ENCODE measurements at places on chromosomes 7 and 10.

GRCh38 chr7:122864016-122864415 is 22.2 kb downstream of the CADPS2 start:
- DNase-seq: no peak

GRCh38 chr10:82234173-82234572 is 359.2 kb downstream of the NRG3 start:
- no peak for DNase-seq

GRCh38 chr10:71659737-71660136 is 59.8 kb downstream of the C10orf105 start:
- no peak for DNase-seq

DNA sequence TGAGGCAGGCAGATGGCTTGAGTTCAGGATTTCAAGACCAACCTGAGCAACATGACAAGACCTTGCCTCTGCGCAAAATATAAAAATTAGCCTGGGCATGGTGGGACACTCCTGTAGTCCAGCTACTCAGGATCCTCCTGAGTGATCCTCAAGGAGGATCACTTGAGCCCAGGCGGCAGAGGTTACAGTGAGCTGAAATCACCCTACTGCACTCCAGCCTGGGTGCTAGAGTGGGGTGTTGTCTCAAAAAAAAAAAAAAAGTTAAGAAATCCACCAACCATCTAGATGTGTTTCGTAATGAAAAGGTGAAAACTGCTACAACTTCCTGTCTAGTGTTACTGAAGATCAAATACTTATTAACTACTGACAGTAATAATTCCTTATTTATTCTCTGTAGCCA is 8.1 kb downstream of the GLCCI1 start:
- DNase-seq: no peak

DNA sequence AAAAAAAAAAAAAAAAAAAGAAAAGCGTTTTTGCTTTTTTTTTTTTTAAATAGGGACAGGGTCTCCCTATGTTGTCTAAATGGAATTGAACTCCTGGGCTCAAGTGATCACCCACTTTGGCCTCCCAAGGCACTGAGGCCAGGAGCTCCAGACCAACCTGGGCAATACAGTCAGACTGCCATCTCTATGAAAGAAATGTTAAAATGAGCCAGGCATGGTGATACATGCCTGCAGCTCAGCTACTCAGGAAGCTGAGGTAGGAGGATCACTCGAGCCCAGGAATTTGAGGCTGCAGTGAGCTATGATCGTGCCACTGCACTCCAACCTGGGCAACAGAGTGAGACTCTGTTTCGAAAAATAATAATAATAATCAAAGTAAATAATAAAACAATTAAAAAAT is 16.5 kb upstream of the LMTK2 start:
- no peak for DNase-seq

DNA sequence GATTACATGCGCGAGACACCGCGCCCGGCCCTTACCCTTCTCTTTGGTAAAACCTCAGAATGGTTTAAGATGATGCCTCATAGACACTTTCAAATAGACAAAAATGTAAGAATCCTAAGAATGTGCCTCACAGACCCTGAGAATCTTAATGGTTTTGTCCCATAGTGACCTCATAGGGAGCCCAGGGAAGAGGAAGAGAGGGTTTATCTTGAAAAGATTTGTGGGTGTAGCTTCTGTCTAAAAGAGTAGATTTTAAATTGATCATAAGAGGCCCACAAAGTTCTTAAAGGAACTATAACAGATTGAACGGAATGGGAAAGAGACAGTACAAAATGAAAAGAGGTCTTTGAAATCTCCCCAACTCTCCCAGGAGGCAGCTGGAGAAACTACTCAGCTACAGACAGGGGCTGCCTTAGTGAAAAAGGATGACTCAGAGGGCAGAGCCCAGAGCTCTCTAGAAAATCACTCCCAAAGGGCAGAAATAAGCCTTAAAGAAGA is 220.6 kb downstream of the ADRA2A start:
- no peak for DNase-seq

Measured in CD4-positive, alpha-beta T cell treated with Interleukin-4 for 4 hours (primary cell).